ENCODE measurements at places on chromosomes 1 and 21.

GRCh38 chr21:41071258-41072171, 96.4 kb upstream of the BACE2 start:
- no peak for DNase-seq

DNA sequence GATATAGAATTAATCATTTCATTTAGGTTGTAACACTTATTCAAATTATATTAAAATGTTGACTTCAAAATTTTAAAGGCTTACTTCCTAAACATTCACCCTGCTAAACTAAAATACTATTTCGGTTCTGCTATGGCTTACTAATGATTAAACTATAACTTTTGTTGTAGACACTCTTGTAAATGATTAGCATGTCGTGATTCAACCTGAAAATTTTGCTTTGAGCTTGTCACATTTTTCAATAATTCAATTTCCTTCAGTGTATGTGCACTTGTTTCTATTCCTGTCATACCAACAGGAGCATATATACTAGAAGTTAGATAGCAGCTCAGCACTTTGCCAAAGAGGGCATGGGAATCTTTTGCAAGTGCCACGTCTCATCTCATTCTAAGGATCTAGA, 1018.8 kb downstream of the AMY1C start:
- DNase-seq: no peak

DNA sequence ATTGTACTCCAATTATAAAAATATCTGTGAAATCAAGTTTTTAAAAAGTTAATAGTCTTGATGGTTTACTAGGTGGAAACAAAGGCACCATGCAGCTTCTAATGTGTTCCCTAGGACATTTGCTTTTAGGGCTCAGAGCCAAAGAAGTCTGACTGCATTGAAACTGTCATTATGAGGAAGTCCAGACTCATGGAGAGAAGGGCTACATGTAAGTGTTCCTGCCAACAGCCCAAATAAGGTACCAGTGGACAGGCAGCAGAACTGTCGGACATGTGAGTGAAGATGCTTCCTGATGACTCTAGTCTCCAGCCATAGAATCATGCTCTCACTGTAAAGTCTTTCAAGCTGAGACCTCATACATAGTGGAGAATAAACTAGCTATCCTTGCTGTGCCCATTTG, 287.6 kb downstream of the AKT3 start:
- DNase-seq: no peak

GRCh38 chr1:167695147-167695546, 26.6 kb upstream of the MPZL1 start:
- no peak for DNase-seq

- no peak for DNase-seq
These were observed 19.8 kb downstream of the KMO start for GRCh38 chr1:241551759-241552638.

GRCh38 chr21:45600248-45600647, 43.3 kb upstream of the PCBP3 start:
- DNase-seq: no peak

DNA sequence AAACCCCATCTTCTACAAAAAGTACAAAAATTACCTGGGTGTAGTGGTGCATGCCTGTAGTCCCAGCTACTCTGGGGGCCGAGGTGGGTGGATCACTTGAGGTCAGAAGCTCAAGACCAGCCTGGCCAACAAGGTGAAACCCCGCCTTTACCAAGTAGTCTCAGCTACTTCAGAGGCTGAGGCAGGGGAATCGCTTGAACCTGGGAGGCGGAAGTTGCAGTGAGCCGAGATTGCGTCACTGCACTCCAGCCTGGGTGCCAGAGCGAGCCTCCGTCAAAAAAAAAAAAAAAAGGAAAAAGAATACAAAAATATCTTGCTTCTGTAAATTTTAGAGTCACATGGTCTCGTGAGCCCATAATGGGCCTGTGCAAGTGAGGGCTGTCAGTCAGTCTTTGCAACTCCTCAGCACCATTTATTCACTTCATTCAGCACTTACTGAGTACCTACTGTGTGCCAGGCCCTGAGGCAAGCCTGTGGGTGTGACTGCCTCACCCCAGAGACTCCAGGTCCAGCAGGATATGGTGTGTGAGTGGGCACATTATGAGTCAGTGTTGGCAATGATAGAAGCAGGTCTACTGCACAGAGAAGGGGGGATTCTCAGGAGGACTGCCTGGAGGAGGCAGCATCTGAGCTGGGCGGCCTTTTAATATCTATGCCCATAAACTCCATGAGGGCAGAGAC, 46.8 kb upstream of the TARDBP start:
- DNase-seq: no peak

DNA sequence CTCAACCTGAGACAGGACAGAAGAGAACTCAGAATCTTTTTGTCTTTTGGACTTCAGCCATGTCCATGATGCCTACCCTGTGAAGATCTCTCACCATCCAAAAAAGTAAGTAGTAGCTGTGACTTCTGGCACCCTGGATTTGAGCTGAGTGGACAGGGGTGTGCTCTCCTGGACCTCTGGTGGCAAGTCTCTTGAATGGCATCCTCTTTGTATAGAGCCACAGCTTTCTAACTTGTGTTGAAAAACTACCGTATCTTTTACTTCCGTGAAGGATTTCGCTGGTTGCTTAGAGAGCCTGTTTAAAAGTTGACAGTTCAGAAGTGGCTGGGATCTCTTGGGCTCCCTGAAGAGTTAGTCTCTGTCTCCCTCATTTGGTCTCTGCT, 1.8 kb downstream of the MFN2 start:
- DNase-seq: no peak

GRCh38 chr1:2230781-2231531, 2.8 kb downstream of the SKI start:
- peak; percentile 82 for DNase-seq

GRCh38 chr1:210262167-210262896, 29.7 kb downstream of the SERTAD4 start:
- DNase-seq: no peak

GRCh38 chr1:174414203-174414602, 33.6 kb upstream of the GPR52 start:
- DNase-seq: no peak

DNA sequence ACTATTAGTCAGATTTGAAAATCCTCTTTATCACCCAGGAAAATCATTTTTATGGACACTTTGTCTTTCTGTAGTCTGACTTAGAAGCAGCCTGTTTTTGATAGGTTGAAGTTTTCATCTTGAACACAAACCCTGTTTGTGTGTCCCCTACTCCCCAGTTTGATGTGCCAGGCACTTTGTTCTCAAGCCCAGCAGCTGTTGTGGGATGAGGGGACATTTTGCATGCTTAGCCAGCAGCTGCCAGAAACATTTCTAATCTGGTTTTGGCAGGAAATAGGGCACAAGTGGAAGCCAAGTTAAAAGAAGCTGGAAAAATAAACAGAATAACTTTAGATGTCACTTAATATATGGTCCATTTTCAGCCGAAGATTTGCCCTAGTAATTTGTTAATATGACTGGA, 29.9 kb downstream of the ACTN2 start:
- DNase-seq: no peak

- DNase-seq: no peak
These were observed 111.6 kb downstream of the ITSN1 start for GRCh38 chr21:33753886-33754285.

GRCh38 chr1:43913051-43913501, 20.5 kb upstream of the ARTN start:
- peak; percentile 66 for DNase-seq

Data from coronary artery (tissue), 2 donors.